Activated CD8-positive, alpha-beta memory T cell treated with anti-CD3 and anti-CD28 coated beads, Interleukin-2, amount 50 U/mL, for 48 hours (primary cell): ENCODE measurements at places on chromosomes 3 and 15.

- no peak for DNase-seq
Observed at GRCh38 chr15:27025481-27025966, 54.5 kb downstream of the GABRG3 start.

- no peak for DNase-seq
Observed at GRCh38 chr3:186933816-186934215, 3.5 kb downstream of the ST6GAL1 start.

DNA sequence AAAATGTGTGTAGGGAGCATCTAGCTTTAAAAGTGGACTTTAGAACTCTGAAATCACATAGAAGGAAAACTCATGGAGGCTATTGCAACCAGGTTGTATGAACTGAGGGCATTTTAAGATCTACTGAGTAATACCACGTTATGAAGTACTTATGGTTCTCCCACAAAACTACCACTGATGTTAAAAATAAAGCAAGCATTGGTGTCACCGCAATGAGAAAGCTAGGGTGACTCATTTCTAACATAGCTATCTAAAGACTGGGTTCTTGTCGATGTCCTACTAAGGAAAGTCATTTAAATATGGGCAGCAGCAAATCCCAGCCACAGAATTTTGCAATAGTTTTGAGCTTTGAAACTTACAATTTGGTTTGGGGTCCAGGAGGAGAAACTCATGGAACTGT is 584.8 kb downstream of the DIPK2A start:
- no peak for DNase-seq

DNA sequence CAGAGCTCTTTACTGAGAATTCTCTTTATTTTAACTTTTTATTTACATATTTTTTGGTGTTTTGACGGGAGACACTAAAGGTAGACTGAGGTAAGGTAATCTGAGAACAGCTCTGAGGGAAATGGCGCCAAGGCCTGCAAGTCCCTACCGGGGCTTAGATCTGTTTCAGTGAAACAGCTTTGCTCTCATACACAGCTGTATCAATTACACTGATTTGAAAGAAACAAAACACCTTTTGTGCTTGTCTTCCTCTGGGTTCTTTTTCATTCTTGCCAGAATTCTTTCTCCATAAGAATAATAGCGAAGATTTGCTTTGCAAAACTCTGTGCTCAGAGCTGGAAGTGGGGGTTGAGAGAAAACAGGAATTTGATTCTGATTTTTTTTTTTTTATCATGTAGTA is 79.5 kb upstream of the PEX5L start:
- no peak for DNase-seq

GRCh38 chr15:59797756-59798604 is 108.9 kb upstream of the BNIP2 start:
- DNase-seq, result no peak

GRCh38 chr3:102715030-102715697 is 280.3 kb downstream of the ZPLD1 start:
- no peak for DNase-seq

DNA sequence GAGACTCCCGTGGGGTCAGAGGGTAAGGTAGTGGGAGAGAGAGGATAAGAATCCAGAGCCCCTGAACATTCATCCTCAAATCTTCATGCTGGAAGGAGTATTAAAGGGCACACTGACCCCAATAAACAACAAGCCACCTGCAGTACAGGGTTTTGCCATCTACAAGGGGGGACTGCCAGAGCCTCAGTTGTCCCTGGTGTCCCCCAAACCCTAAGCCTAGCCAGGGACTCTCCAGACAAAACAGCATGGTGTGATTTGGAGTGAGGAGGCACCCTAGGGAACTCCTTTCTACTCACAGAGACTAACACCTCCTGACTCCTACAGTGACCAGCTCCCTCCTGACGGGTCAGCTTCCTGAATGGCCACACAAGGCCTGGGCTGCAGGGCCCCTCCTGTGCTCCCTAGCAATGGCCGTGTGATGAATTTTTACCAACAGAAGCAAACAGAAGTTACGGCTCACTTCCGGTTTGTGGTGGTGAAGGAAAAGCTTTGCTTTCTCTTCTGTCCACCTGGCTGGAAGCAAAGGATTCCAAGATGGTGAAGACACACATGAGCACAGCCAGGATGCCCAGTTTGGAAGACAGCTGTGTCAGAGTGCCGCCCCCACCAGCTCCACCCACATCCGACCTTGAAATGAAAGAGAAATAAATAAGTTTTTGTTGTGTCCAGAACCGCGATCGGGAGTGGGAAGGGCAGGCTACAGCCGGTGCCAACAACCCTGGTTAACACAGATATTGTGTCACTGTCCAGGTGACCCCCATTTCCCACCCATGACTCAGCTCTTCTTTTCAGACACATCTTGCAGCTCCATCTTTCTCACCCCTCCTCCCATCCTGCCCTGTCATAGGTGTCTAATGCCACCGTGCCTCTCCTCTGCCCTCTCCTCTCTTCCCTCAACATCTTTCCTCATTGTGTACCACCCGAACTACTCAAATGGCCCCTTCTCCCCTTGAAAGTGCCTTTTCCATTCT is 69.6 kb upstream of the ATP13A3 start:
- DNase-seq, result no peak

DNA sequence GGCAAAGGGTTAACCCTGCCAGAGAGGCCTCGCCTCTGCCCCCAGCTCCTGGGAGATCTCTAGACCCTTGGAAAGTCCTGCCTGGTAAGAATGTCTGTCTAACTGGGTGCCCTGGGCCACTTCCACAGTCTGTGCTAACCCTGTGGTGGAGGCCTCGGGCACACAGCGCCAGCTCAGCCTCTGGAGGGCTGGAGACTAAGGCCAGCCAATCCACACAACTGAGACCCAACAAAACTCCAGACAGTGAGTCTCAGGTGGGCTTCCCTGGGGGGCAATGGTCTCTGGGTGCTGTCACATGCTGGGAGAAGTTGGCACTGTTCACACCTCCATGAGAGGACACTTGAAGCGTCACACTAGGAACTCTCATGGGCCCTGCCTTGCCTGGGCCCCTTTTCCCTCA is 19.5 kb downstream of the ZXDC start:
- DNase-seq, result no peak

DNA sequence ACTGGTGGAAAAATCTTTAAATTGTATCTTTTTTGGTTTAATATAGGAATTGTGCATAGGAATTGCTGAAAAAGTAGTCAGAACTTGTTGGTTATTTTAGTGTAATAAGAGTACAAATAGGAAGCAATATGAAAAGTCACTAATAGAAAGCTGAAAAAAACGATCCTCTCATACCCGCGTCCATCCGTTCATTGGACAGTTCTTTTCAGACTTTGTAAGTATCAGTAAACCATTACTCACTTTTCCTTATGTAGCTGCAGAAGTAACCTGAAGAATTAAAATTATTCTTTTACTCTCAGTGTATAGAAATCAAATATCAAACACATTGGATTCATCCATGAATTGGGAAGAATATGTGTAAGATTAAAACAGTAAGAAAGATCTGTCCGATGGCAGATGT is 4.4 kb downstream of the FNDC3B start:
- no peak for DNase-seq

GRCh38 chr3:141845407-141846049 is 30.9 kb upstream of the ATP1B3 start:
- no peak for DNase-seq

DNA sequence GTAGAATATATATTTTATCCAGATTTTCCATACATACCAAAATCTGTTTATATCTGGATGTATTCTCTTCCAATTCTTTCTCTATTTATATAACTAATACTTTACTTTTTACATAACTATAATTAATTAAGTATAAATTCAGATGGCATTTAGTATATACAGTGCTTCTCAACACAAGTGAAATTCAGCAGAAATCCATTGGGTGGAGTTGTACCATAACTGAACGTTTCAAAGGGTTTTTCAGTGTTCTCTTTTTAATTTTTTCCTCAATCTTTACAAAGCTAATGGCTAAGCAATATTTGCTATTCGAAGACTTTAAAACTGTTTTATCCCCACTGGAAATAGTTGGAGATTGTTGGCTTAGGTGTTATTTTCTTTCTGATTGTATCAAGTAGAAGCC is 13.9 kb upstream of the ZBBX start:
- no peak for DNase-seq
